ENCODE measurements at places on chromosomes 2 and 18.

- DNase-seq: no peak
Observed at GRCh38 chr2:30580391-30580790, 133.3 kb downstream of the LCLAT1 start.

- DNase-seq: no peak
Observed at GRCh38 chr2:4518596-4518995, 815.2 kb downstream of the DCDC2C start.

DNA sequence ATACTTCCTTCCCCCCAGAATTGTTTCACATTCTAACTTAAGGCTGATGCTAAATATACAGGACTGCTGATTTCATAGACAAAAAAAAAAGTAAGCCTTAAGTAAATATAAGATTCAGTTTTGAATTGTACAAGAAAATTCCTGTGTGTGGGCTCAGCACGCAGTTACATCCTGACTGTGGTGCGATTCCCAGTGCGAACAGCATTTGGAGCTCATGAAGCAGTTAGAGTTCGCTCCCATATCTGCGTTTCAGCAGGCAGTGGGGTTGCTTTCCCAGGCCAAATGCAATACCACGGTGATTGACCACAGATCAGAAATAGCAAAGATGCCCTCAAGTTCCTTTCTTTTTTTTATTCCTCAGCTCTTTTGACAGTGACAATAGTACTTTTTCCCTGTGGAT, 75.6 kb downstream of the SATB2 start:
- no peak for DNase-seq

- DNase-seq: no peak
Observed at GRCh38 chr2:487186-488079, 189.8 kb downstream of the TMEM18 start.

DNA sequence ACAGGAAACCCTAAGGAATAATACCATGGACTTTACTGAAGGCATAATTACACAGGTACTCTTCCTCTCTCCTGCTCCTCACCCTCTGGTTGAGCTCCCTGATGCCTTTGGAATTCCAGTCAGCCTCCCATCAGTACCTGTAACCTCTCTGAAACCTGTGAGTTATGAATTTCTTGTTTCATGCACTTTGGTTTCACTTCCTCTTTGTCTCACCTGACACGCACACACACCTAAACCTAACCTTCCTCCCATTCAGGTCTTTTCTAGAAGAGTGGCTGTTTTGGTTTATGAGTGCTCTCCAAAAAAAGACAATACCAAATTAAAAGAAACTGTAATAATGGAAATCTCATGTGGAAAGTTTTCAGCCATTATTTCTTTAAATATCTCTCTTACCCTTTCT, 451.3 kb upstream of the VWC2L start:
- DNase-seq: no peak

DNA sequence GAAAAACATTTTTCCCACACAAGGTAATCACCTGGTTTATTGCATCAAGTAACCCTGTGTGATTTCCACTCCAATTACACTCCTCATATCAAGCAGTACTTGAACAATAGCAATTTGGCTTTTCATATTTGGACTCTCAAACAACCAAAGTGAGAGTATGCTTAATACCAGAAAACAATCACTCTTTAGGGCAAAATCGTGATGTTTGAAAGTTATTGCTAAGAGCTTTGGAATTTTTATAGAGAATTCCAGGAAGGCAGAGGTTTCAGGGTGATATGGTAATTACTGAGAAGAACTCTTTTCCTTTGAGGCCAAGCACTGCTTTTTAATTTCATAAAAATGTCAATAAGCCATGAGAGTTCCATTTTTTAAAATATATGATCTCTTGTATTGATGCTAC, 779.5 kb upstream of the LRRTM1 start:
- DNase-seq: peak; percentile 69

- no peak for DNase-seq
Observed at GRCh38 chr18:3463051-3463450, 13.1 kb downstream of the TGIF1 start.

GRCh38 chr18:13973061-13973575, 57.8 kb upstream of the MC2R start:
- no peak for DNase-seq
